ENCODE measurements at places on chromosomes 16 and 17. TPM values are rescaled to one million over a fixed set of nuclear protein-coding genes. Genes with fewer than 3 reads are reported as not detected.
A peak's percentile ranks its signal among the peaks of the same experiment; 100 is the strongest.

GRCh38 chr16:12964461-12964860 is 63.1 kb downstream of the SHISA9 start:
- no peak for DNase-seq

GRCh38 chr17:44837196-44837595 is 7.1 kb upstream of the GJC1 start:
- no peak for DNase-seq

PPY gene
- not detected for total RNA-seq

DNA sequence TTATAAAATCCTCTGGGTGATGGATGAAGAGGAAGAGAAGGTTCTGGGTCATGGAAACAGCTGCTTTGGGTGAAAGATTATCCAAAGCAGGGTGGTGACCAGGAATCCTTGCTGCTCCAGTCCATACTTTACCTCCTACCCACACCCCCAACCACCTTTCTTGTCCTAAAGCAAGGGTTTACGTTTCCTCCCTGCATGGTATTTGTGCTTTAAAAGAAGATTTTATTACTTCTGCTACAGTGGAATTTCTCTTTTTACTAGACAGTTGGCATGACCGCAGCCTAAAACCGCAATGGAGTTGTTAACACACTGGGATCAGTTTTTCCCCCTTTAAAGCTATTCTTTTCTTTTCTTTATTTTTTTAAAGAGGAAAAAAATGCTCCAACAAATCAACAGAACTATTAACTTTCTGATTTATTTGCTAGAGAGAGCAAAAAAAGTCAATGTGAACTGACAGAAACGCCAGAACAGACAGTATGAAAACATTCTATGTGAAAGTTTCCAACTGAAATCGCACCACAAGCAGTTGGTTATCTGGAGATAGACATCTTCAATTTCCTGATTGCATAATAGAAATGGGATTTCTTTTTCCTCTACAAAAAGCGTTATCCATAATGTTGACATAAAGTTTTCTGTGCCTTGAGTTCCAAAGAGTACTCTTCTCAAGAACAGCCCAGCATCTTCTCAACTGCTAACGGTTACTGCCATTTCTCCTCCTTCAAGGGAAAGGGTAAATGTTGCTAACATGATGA is 236.0 kb downstream of the IRX3 start:
- no peak for DNase-seq

DNA sequence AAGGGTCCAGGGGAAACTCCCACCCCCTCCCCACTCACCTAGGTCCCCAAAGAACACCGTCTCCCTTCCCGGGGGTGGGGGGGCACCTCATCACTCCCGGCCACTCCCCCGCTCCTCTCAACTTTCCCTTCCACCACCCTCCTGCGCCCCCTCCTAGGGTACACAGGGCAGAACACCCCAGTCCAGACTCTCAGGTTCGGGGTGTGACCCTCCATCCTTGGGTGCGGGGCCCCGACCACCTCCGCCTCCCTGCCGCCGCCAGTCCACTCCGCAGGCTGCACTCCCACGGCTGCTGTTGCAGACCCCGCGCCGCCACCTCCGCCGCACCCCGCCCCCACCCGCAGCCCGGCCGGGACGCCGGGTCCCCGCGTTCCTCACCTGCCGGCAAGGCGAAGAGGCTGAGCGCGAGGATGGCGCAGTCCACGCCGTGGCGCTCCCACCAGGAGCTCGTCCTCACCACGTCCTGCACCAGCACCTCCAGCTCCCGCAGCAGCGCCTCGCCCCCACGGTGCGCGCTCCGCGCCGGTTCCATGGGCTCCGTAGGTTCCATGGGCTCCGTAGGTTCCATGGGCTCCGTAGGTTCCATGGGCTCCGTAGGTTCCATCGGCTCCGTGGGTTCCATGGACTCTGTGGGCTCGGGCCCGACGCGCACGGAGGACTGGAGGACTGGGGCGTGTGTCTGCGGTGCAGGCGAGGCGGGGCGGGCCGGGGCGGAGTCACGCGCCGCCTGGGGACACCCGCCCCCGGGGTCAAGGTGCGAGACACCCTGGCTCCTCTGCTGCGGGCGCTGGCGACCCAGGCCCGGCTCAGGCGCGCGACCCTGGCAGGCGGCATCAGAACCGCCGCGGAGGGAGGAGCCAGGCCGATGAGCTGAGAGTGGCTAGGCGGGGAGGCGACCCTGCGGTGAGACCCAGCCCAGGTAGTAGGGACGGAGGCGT is at the start of gene FADS6:
FADS6 (minus strand) TSS at position 660 of the 938 bp plus-strand sequence; CDS start at position 622, 38 bp downstream.
- no peak for DNase-seq

IL34 gene
- total RNA-seq = not detected

GRCh38 chr17:67246653-67247415 is 1.8 kb upstream of the HELZ start:
- peak; percentile 89 for DNase-seq

CLEC18B gene
- 0.16 TPM for total RNA-seq

NPW gene
- 1.3 TPM for total RNA-seq

GRCh38 chr17:61399131-61400065 is at the start of gene TBX2:
TSS of gene TBX2 (plus strand) at chr17:61399843. CDS start at chr17:61400177, 334 bp downstream.
- no peak for DNase-seq

TBC1D24 gene
- total RNA-seq = 7.9 TPM

DNA sequence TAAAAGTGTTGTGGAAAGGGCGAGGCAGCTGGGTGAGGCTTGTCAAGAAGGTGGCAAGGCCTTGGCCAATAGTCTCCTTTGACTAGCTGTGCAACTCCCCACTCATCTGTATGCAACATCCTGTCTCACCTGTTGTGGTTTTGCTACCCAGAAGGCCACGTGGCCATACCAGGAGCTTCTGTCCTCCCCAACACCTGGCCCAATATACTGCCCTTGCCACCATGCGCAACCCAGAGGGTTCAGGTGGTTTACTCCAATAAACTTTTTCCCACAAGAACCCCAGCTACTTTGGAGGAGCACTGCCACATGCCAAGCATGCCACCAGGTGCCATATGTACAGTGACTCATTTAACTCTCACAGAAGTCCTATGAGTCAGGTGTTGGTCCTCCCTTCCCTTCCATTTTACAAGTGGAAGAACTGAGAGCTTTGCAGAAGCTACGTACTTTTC is 10.2 kb downstream of the MYO19 start:
- no peak for DNase-seq

- DNase-seq = no peak
Measured at GRCh38 chr16:87506423-87507350, 13.9 kb upstream of the ZCCHC14 start.

ACSM5 gene
- total RNA-seq = 0.26 TPM

DNA sequence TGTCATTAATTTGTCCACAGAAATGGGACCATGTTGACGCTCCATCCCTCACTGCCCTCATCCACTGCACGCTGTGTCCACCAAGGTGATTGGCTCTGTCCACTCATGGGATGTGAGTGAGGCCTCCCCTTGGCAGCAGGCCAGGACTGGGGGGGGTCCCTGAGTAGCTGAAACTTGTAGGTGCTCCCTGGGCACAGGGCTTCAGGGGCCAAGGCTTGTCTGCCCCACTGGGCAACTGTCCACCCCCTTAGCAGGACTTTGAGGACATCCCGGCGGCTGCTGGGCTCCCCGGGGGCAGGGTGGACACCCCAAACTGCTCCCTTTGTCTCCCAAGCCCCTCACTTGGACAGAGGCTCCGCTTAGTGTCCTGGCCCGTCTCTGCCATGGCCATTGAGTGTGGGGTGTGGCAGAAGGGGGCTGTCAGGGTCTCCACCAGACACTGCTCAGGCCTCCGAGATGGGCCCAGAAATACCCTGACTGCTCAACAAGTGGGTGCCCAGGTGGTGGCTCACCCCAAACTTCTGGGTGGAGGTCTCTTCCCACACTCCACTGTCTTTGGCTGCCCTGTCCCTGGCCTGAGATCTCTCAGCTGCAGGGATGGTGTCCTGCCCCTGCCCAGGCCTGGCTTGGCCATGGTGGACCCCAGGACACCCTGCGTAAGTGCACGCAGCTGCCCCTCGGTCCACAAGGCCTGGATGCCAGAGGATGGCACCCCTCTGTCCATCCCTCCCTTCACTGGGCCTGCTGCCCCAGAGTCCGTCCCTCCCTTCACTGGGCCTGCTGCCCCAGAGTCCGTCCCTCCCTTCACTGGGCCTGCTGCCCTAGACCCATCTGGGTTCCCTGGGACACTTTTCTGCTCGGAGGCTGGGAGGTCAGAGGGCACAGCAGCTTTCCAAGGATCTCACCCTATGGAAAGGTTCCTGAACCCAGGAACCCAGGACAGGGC is 2.9 kb upstream of the RAB40C start:
- DNase-seq = no peak

DNA sequence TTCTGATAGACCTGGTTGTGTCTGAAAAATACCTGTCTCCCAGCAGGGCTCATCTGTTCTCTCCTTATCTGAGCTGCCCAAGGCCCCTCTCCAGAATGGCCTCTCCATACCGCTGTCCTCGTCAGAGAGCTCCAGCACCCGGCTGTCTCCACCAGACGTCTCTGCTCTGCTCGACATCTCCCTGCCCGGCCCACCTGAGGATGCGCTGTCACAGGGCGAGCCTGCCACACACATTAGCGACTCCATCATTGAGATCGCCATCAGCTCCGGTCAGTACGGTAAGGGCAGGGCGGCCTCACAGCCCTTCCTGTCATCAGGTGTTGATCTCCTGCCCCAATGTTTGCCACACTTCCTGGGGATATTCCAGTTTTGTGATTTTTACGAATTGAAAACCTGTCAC is 10.2 kb upstream of the JPT2 start:
- no peak for DNase-seq

CTF1 gene
- total RNA-seq = 0.45 TPM

- no peak for DNase-seq
Measured at GRCh38 chr17:49716668-49717364, 9.1 kb upstream of the SLC35B1 start.

DNA sequence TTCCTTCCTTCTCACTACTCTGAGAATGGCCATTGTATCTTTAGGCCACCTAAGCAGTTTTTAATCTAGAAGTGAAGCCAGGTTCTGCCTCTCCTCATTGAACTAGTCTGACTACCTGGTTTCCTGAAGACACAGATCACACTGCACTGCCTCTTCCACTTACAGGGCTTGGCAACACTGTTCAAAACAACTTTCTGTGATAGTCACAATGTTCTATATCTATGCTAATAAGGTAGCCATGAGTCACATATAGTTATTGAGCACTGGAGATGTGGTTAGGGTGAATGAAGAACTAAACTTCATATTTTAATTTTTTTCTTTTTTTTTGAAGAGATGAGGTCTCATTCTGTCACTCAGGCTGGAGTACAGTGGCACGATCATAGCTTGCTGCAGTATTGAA is 26.9 kb downstream of the RND2 start:
- DNase-seq = no peak

RRN3 gene
- 29.4 TPM for total RNA-seq

FMNL1 gene
- 99.2 TPM for total RNA-seq

DNA sequence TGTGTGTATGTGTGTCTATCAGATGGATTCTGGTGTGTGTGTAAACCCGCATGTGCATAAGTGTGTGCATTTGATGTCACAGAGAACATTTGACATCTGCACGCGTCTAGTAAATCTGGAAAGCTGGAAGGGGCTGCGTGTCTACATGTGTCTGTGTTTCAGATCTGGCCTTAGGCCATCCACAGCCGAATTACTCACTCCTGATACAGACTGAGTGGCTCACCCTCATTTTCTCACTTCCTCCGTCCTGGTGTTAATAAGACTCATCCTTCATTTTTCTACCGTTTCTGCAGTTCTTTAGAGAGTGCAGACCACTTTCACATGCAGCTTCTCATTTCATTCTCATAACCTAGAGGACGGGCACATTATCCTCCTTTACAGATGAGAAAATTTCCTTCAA is 491.6 kb downstream of the CDH13 start:
- no peak for DNase-seq

MEFV gene
- 0.10 TPM for total RNA-seq

ZSCAN10 gene
- total RNA-seq = not detected

DNA sequence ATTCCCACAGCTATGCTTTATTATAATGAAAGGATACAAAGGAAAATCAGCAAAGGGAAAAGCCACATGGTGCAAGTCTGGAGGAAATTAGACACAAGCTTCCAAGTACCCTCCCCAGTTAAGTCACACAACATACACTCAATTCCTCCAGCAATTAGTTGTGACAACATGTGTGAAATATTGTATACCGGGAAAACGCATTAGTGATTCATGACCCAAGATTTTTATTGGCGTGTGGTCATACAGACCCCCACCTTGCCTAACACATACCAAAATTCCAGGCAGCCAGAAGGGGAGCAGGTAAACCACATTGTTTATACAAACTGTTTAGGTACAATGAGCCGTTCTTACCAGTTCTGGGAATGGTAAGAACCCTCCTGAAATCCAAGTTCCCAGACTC is 160.6 kb downstream of the CYB561 start:
- no peak for DNase-seq

SCPEP1 gene
- total RNA-seq = 37.4 TPM

GRCh38 chr17:65231086-65231485 is 93.9 kb downstream of the RGS9 start:
- DNase-seq = no peak

TAT gene
- 0.44 TPM for total RNA-seq

DNA sequence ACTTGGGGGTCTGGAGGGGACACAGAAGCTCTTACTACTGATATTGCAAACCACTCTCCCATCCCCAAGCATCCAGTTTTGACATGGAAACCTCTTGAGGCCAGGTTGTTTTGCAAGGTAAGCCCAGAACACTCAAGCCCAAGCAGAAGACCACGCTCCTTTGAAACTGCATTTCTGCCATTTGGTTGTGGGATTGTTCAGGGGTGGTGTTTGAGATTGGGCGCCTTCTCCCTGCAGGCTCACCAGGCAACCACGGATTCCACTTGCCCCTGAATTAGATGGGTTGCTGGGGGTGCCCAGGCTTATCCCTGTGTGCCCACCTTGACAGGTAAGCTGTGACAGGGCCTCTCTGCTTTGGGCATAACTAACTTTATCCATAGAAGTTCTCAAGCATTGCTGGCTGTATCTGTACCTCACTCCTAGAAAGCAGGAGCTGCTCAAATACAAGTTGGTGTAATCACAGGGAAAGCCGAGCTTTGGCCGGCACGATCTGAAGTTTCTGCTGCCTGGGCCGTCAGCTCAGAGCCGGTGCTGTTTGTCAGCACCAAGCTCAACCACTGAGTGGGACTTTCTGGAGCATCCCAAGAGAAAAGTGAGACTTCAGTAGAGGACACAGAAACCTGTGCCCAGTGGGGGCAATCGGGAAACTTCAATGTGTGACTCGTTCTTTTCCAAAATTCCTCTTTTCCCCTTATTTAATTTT is 93.6 kb downstream of the CYLD start:
- no peak for DNase-seq

DNA sequence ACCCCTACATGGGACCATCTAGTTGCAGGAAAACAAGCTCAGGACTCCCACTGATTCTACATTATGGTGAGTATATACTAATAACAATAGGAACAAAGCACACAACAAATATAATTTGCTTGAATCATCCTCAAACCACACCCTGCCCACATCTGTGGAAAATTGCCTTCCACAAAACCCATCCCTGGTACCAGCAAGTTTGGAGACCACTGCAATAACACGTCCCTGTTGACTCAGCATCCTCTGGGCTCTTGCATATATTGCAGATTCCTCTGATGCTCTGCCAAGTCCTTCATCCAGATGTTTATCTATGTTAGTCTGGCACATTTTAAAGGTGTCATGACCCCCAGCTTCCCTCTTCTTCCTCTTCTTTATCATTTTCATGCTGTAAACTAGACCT is 138.4 kb downstream of the PCTP start:
- DNase-seq = no peak

- DNase-seq = no peak
Measured at GRCh38 chr17:82931699-82932517, 92.1 kb upstream of the ZNF750 start.

Measured in GM12878 (cell line).